ENCODE measurements at places on chromosomes 16 and 17.

- DNase-seq: peak; percentile 18
Measured at GRCh38 chr17:77957235-77957856, 1.2 kb upstream of the TNRC6C start.

- no peak for DNase-seq
Measured at GRCh38 chr17:46984341-46984740, 5.3 kb upstream of the RPRML start.

DNA sequence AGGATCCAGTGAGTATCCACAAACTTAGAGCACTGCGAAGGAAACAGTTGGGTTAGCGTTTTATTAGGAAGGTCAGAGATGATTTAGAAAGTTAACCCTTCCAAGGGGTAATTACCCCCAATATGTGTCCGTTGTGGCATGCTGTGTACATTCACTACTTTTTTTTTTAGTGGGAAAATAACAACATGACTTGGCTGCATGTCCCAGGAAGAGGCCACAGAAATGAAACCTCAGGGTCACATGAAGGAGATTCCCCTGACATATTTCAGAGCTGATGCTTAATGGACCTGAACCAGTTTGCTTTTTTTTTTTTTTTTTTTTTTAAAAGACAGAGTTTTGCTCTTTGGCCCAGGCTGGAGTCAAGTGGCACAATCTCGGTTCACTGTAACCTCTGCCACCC is 167.5 kb downstream of the PRKCA start:
- DNase-seq: no peak

- peak; percentile 48 for DNase-seq
Measured at GRCh38 chr16:83992624-83993023, 24.6 kb downstream of the NECAB2 start.

DNA sequence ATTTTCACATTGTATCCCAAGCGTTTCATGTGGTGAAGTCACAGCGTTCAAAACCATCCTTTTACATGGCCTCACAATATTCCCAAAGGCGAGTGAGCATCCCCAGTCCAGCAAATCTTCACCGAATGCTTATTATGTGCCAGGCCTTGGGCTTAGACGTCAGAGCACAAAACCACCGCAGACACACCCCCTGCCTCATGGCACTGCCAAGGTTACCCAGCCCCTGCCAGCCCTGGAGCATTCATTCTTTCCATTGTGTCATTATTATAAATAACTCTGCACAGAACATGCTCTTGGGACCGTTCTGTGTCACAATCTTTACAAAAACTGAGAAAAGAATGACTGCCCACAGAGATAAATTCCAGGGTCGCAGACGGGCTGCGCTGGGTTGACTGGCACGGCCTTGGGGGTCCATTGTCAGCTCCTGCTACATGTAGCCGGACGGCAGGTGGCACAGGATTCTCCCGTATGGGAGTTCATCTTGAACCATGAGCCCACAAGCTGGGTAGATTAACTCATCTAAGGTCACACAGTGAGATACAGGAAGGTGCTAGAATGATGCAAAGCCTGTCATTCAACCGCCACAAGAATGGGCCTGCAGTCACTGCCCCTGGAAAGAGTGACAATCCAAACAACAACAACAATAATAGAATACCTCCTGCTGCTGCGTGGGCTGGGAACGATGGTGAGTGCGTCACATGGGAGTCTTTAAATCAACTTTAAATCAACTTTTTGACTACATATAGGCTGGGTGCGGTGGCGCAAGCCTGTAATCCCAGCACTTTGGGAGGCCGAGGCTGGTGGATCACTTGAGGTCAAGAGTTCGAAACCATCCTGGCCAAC is 4.5 kb upstream of the NECAB2 start:
- no peak for DNase-seq

- no peak for DNase-seq
Measured at GRCh38 chr16:83475108-83475507, 332.7 kb upstream of the HSBP1 start.

DNA sequence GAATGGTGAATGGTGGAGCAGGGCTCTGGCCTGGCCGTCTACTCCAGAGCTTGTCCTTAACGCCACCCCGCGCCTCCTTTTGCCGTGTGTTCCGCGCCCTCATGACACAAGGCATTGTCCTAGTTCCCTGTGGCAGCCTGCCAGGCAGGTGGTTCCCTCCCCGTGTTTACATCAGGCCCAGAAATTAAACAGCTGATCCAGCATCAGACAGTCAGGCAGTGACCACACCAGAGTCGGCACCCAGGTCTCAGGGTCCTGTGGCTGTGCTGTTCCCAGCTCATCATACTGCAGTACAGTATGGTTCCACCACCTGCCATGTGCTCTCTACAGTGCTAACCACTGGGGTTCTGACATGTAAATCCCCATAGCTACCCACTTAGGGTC is 119.7 kb downstream of the RAB11FIP4 start:
- no peak for DNase-seq

GRCh38 chr16:67593701-67594100 is 31.4 kb downstream of the CTCF start:
- no peak for DNase-seq

- DNase-seq: no peak
Measured at GRCh38 chr16:87824016-87824990, 45.0 kb downstream of the SLC7A5 start.

- no peak for DNase-seq
Measured at GRCh38 chr16:24701521-24701951, 27.9 kb upstream of the TNRC6A start.

- no peak for DNase-seq
Measured at GRCh38 chr17:31556969-31557645, 165.6 kb downstream of the RAB11FIP4 start.

GRCh38 chr16:76421571-76421970 is 144.4 kb downstream of the CNTNAP4 start:
- DNase-seq: no peak

GRCh38 chr16:78240459-78241222 is 141.2 kb downstream of the WWOX start:
- DNase-seq: no peak

DNA sequence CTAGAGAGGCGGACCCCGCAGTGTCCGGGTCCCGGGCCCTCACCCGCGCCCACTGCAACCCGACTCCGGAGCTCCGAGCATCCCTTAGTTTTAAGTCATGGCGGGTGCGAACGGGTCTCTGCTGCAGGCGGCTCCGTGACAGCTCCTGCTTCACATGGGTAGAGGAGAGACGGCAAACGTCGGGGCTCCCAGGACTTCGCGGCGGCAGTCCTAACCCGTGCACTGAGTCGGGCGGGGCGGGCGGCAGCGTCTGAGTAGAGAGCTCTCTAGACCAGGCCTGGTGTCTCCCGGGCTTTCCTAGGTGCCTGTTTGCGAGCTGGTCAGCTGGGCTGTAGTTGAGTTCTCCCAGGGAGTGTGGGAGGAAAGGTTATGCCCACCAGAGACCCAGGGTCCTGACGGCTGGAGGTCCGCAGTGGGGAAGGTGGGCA is 345 bp downstream of the TSC2 start:
- no peak for DNase-seq

DNA sequence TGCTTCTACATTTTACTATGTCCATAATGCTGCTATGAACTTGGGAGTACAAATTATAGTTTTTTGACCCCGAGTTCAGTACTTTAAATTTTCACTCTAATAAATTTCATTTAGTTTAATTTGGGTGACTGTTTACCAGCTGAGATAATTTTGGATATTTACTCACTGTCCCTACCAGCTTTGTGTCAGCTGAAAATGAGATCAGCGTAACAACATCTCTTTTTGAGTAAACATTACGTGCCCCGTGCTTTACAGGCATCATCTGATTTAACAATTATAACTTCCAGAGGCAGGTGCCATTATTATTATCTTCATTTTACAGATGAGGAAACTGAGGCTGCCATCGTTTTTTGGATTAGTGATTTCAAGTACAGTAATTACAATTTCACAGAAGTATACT is 15.0 kb downstream of the GFOD2 start:
- no peak for DNase-seq

DNA sequence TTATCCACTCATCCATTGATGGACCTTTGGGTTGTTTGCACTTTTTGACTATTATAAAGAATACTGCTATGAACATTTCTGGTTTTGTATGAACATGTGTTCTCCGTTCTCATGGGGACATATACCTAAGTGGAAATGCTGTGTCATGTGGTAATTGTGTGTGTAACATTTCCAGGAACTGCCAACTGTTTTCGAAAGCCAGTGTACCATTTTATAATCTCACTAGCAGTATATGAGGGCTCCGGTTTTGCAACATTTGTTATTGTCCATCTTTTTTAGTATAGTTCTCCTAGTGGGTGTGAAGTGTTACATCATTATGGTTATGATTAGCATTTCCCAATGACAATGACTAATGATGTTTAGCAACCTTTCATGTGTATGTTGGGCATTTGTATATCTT is 5.1 kb upstream of the TRIM25 start:
- no peak for DNase-seq

DNA sequence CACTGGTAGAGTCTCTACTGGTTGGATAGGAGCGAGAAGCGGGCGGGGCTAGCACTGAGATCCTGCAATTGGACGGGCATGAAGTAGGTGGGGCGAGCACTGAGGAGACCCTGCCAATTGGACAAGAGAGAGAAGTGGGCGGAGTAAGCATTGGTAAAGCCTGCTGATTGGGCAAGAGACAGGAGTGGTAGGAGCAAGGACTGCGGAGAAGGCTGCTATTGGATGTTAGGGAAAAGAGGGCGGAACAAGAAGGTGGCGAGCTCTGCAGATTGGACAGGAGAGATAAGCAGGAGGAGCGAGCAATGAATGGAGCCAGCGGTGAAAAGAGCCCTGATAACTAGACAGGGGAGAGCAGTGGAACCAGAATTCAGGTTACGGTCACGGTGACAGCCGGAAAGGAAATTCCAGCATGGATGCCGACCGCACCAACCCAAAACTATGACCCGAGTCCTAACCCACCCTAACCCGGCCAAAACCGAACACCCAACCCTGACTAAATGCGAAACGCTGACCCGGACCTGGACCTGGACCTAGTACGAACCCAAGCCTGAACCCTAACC is 4.8 kb downstream of the SCGB1C2 start:
- DNase-seq: peak; percentile 33

GRCh38 chr17:54191261-54191660 is 368.5 kb downstream of the KIF2B start:
- DNase-seq: no peak

DNA sequence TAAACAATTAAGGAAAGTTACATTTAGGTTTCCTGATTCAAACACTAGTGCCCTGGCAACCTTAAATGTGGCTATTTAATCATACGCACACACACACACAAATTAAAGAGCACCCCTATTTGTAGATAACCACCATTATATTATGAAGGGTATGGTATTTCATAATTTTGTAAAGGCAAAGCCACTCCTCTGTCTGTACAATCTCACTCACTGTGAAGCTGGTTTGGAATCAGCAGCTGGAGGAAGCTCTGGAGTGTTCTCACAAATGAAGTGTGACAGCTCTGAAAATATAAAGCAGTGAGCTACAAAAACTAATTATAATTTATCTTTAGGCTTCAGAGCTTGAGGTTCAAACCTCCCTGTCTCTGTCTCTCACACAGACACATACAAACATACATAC is 57.9 kb upstream of the KCNJ16 start:
- DNase-seq: no peak

GRCh38 chr16:3065069-3065741 is at the start of gene IL32:
Gene IL32 (plus strand): TSS chr16:3065640. CDS start chr16:3065812, 172 bp downstream.
- DNase-seq: peak; percentile 89

GRCh38 chr17:58204796-58205195 is 12.3 kb downstream of the EPX start:
- no peak for DNase-seq

DNA sequence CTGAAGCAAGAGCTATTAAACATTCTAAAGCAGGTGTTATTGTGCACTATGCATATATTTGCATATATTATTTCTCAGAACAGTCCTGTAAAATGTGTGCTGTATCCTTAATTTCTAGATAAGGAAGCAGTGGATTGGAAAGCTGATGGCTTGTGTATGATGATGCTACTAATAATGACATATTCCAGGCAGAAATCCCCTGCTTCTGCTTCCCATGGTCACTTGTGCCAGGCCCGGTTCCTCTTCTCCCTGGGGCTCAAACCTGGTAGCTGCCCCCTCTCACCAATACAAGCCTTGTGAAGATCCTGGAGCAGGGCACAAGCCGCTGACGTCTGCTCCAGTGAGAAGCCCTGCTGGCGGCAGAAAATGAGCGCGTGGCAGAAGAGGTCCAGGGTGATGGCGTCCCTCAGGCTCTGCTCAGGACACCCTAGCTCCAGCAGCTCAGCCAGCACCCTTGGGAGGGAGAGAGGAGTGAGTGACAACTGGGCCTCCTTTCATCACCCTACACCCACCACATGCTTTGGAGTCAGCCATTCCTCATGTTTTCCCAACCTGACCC is 1.8 kb downstream of the CFAP119 start:
- no peak for DNase-seq

- DNase-seq: no peak
Measured at GRCh38 chr16:61654962-61655361, 381.3 kb downstream of the CDH8 start.

DNA sequence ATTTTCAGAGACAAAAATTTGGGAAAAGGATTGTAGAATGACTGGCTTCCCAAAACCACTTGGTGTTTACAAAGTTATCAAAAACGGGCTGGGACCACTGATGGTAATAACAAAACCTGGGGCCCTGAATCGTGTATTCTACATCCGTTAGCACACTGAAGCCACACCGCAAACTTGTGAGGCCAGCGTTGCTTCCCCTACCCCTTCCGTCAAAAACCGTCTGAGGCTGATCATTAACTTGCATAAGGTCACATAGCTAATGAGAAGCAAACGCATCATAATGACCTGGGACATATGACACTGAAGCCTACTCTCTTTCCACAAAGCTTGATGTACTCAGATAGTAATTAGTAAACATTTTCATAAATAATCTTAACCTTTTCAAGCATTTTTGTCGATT is 704.3 kb downstream of the MAF start:
- no peak for DNase-seq

DNA sequence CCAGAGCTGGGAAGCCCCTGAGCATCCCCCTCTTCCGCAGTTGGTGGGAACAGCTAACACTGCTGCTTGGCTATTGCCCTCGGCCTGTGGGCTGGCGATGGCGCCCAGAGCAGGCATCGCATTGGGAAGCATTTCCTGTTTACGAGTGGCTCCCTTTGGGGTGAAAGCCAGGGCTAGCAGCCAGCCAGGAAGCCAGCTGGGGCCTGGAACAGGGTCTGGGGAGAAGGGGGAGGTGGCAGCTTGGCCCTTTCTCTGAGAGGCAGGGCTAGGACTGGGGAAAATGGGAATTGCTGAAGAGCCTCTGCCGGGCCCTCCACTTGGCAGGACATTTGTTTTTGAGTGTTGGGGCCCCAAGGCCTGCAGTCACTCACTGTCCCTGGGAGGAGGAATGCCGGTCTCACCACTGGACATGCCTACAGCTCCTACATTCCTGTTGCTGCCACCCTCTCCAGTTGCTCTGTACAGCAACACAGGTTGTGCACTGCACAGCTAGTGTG is 2.4 kb upstream of the MTSS2 start:
- DNase-seq: peak; percentile 72

All from GM03348 (cell line).